ENCODE measurements at places on chromosomes 12 and 14.

DNA sequence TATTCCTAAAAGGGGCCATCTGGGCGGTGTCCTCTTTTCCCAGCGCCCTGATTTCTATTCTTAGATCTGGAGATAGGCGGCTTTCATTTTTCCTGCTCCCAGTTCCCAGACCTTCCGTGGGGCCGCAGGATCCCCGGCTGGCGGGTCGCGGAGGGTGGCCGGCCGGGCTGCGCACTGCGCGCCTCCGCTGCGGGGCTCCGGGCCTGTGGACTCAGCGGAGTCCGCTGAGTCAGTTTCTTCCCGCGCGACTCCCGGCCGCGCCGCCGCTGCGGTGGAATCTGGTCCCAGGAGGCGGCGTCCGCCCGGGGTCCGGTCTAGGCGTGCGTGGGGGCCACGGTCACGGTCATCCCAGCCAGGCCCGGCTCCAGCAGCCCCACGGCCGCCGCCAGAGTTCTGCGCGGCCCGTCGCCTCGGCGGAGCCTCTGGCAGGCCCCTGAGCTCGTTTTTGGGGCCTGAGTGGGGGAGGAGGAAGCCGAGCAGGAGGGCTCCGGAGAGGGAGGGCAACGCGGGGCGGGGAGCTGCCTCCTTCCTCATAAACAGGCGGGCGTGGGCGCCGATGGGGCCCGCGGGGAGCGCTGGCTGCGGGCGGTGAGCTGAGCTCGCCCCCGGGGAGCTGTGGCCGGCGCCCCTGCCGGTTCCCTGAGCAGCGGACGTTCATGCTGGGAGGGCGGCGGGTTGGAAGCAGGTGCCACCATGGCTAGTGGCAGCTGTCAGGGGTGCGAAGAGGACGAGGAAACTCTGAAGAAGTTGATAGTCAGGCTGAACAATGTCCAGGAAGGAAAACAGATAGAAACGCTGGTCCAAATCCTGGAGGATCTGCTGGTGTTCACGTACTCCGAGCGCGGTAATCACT lies at the start of gene LRRK2:
Gene LRRK2, plus strand, starts transcription at position 559 of the 853 bp plus-strand sequence. Its CDS starts 135 bp downstream, at position 694.
- DNase-seq: peak; percentile 40

GRCh38 chr12:99985129-99985570 lies 414 bp upstream of the ANKS1B start:
- DNase-seq: no peak

GRCh38 chr12:108916336-108916735 lies 36.4 kb downstream of the DAO start:
- DNase-seq: no peak

- no peak for DNase-seq
Observed at GRCh38 chr12:47190271-47190750, 110.6 kb upstream of the AMIGO2 start.

DNA sequence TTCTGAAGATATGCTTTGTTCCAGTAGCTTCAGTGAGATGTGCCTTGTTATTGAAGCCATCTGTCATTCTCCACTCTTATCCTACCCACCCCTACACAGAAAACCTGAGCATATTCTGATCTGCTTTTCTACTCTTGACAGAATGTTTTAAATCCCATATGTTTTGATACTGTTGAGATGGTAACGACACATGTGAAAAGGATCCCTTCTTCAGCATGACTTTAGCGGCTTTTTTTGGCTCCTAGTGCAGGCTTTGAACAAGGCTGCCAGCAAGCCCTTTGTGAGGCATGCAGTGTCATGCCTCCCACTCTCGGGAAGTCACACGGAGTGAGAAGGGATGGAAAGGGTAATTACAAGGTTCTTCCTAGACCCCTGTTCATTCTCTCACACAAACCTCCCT lies 228.8 kb upstream of the RGS6 start:
- DNase-seq: no peak

DNA sequence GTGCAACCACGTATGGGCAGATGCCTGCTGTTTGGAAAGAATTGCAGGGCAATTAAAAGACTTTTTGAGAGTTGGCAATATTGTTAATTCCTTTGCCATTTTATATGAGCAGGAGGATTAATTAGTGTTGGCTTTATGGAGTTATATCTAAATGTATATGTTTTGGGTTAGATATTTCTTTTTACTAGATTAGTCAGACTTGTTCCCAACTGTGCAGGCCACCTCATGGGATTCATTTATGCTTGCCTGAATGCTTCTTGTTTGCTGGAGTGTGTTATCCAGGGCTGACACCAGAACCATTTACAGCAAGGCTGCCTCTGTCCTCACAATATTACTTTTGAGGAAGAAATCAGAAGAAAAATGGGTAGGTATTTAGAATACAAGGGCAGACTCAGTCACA lies 192.5 kb downstream of the KTN1 start:
- DNase-seq: no peak

- no peak for DNase-seq
Observed at GRCh38 chr12:24480766-24481449, 468.0 kb downstream of the BCAT1 start.

GRCh38 chr12:15428632-15429031 lies 106.3 kb downstream of the PTPRO start:
- no peak for DNase-seq

GRCh38 chr12:107906707-107907106 lies 132.2 kb downstream of the ASCL4 start:
- DNase-seq: no peak

DNA sequence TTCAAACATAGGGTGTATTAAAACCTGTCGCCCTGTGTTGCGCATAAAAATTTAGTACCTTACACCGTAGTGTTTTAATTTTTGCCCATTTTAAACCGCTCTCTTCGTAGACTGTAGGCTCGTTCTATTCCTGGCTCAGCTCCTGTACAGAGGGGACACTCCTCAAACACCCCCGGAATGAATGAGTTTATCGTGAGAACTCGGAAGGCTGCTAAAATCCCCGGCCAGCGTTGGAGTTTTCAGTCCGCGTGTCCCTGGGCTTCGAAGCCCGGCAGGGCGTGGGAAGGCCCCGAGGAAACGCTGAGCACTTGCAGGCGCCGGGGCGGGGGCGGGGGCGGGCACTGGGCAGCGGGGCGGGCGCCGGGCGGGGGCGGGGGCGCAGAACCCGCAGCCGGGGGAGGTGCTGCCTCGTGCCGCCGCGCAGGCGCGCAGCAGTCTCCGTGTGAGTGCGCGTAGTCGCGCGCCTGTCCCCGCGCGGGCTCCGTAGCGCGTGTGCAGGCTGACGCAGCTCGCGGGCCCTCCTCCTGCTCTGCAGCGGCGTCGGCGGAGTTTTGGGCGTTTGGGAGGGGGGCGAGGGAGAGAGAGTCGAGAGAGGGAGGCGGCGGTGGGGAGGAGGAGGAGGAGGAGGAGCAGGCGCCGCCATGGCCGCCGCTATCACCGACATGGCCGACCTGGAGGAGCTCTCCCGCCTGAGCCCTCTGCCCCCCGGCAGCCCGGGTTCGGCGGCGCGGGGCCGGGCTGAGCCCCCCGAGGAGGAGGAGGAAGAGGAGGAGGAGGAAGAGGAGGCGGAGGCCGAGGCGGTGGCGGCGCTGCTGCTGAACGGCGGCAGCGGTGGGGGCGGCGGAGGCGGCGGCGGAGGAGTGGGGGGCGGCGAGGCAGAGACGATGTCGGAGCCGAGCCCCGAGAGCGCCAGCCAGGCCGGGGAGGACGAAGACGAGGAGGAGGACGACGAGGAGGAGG lies at the start of gene AEBP2:
Gene AEBP2, plus strand, starts transcription at position 434 of the 960 bp plus-strand sequence. Its CDS starts 208 bp downstream, at position 642.
- peak; percentile 90 for DNase-seq

- no peak for DNase-seq
Observed at GRCh38 chr12:27336282-27336653, 3.6 kb downstream of the BMAL2 start.

- DNase-seq: no peak
Observed at GRCh38 chr14:102545461-102546265, 36.1 kb upstream of the ANKRD9 start.

- DNase-seq: no peak
Observed at GRCh38 chr14:101120641-101121507, 217.4 kb upstream of the RTL1 start.

- no peak for DNase-seq
Observed at GRCh38 chr12:129207084-129207483, 353.8 kb downstream of the GLT1D1 start.

- no peak for DNase-seq
Observed at GRCh38 chr12:110647631-110648040, 33.7 kb downstream of the TCTN1 start.

GRCh38 chr12:113165521-113166450 lies 16.3 kb downstream of the CFAP73 start:
- no peak for DNase-seq

DNA sequence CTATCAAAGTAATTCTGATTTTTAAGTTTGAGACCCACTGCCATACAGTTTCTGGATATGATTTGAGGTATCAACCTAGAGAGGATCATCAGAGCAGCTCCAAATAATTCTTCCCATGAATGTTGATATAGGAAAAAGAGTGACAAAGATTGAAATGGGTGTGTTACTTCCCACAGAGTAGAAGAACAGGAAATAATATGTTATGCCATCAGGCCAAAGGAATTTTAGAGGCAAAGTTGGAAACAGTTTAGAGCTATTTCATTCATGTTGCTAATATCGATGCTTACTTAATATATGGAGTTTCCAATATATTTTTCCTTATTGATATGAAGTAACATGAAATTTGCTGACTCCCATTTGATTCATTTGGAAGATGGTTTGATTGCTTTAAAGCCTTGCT lies 8.9 kb upstream of the MSRB3 start:
- DNase-seq: no peak

GRCh38 chr14:103533999-103534575 lies 5.1 kb downstream of the TRMT61A start:
- DNase-seq: no peak

- DNase-seq: no peak
Observed at GRCh38 chr14:85359505-85359904, 170.4 kb upstream of the FLRT2 start.

GRCh38 chr12:9364224-9365176 lies 156.3 kb upstream of the PZP start:
- no peak for DNase-seq

GRCh38 chr12:79360286-79360685 lies 330.5 kb downstream of the PAWR start:
- DNase-seq: no peak

DNA sequence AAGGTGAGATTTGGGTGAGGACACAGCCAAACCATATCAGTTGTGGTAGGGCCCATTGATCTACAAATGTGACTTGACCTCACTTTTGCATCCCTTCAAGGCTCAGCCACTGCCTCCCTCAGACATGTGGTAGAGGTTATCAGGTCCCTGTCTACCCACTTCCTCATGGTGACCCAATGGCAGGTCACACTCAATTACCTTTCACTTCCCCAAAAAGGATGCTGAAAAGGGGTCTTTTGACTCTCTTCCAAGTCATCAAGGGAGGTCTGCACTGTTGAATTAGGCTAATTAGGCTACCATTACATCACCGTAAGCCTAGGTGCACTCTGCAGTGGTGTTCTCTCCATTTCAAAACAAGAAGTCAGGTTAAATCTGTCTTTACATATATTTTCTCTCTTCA lies 22.6 kb upstream of the DRAM1 start:
- DNase-seq: no peak

DNA sequence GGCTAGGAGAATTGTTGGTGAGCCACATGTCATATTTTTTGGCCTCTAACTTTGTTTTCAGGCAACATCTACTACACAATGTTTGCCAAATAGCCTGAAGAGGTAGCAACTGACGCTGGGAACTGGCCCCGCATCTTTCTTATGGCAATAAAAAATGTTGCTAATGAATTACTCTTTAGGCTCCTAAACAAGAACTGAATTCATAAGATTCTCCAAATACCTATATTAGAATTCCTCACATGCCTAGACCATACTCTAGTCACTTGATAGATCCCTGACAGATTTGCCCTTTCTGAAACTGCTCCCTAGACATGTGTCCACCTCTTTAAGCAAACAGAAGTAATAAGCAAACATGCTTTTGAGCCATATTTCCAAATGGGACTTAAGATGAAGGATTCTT lies 209.0 kb upstream of the ATXN7L3B start:
- no peak for DNase-seq

GRCh38 chr12:27460471-27460978 lies 14.0 kb downstream of the SMCO2 start:
- DNase-seq: no peak

- DNase-seq: no peak
Observed at GRCh38 chr12:89072294-89073026, 279.8 kb downstream of the DUSP6 start.
